ENCODE measurements at places on chromosomes 4 and X. TPM values are rescaled to one million over a fixed set of nuclear protein-coding genes. Genes with fewer than 3 reads are reported as not detected.

Gene CRLF2
- not detected for total RNA-seq

Gene XAGE1B
- not detected for total RNA-seq

GRCh38 chr4:1502501-1502886 is 96.3 kb upstream of the NKX1-1 start:
- no peak for DNase-seq

DNA sequence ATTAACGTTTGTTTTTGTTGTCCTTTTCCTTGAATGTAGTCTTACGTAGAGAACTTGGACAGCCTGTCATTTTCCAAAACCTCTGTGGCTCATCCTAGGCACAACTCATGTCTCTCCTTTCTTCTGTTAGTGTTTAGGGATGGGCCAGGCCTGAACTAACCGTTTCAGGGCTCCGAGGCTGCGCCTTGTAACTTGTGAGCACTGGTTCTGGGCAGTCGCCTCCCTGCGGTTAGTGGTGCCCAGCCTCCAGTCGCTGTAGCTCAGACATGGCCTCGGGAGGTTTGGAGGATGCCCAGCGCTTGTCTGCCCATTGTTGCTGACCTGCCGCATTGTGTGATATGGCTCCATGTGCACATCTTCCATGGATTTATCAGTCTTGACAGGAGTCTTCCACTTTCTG is 32.8 kb downstream of the TMEM131L start:
- no peak for DNase-seq

GRCh38 chrX:134685668-134686067 is 27.4 kb upstream of the PLAC1 start:
- DNase-seq = no peak

GRCh38 chr4:145694929-145695328 is 15.0 kb downstream of the C4orf51 start:
- DNase-seq = no peak

DNA sequence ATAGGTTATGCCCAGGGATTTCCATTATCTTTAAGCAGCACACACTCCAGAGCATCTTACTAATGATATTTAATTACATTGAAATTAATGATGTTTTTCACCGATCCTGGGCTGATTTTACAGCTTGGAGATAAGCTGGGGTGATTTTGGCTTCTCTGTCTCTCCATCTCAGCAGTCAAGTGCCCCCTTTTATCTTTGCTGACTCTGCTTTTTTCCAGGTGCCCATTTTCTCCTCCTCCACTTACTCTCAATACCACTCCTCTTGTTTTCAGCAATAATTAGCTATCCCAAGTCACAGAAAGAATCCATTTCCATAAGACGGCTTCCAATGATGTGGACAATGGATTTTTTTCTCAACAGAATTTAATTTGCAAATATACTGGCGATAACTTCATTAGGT is 266.7 kb downstream of the GBA3 start:
- DNase-seq = no peak

Gene PYURF
- total RNA-seq = 71.9 TPM

GRCh38 chrX:103330681-103331288 is 746 bp downstream of the TCEAL7 start:
- no peak for DNase-seq

DNA sequence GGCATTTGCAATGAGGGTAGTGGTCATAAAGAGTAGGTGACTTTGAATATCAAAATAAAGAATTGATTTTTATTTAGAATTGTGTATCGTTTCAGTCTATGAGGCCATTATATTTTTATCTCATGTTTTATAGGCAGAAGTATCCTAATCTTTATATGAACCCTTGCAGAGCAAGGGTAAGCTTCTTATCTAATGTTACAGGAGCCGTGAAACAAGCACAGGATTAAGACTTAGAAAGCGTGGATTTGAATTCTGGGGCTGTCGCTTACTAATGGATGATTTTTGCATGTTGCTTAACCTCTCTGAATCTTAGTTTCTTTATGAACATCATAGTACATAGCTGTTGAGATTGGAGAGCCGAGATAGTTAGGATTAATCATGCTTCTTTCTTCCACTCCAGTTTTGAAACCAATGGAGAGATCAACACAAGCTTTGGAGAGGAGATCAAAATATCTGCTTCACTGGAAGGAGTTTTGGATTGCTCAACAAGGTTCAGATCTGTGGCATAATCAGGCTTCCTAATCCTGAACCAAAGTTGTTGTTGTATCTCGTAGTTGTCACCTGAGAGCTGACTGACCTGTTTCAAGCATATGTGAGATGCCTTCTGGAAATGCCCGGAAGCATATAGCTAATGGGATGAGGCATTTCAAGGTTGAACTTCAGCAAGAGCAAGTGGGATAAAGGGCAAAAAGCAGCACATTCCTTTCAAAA is 166.9 kb upstream of the GK2 start:
- DNase-seq = no peak

All from foreskin keratinocyte (primary cell).